ENCODE measurements at places on chromosomes 11 and 22.

DNA sequence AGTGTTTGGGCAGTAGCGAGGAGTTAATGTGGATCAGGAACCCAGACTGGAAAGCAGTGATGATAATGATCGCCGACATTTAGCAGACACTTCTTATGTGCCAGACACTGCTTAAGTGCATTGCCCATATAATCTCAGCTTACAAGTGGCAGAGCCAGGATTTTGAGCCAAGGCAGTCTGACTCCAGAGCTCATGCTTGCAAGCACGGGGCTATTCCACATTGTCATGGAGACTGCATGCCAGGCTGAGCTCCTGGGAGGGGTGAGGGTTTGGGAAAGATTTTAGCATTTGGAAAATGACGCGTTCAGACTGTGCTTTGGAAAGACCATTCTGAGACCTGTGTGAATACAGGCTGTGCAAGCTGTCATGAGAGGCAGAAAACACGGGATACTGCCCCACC is 302.7 kb downstream of the DDX10 start:
- DNase-seq = no peak

DNA sequence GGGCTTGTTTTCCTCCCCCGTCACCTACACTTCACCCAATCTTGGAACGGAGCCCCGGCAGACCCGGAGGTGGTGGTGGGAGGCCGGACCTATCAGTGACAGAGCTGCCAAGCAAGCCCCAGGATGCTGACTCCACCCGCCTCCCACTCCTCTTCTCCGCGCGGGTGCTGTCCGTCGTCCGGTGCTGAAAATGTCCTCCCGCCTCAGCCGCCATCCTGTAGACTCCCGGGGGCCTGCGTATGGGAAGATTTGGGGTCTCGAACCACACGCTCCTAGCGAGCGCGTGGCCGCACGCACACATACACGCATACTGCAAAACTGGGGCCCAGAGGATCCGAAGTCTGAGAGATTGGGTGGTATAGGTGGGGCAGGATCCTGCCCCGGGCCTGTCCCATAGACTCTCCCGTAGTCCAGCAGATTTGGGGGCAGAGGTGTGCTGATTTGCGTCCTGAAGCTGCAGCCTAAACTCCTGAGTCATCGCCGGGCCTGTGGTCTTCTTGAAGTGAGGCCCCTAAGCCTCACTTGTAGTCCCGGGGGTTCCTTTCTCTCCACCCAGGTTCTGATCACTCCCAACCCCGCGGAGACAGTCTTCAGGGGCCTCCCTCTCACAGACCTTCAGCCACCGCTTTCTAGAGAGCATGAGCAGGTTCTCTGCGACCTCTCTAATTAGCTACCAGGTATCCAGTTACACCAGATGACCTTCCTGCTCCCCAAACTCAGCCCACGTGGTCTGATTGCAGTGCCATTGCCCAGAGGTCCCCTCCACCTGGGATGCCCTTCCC is 796 bp upstream of the YIF1A start:
- no peak for DNase-seq

DNA sequence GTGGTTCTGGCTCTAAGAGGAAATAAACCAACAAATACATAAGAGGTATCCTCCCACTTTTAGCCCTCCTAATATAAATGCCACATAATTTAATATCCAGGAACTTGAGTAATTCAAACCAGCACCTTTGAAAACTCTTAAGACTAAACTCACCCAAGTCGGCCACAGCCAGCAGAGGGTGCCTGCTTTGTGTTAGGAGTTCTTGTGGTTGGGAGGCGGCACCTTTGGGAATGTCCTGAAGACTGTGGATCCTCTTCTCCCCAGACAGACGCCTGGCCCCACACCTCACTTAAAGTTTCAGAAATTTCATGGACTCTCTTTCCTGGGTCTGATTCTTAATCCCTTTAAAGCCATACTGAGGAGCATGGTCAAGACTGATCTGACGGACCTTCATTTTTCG is 169.0 kb downstream of the TBC1D22A start:
- DNase-seq = peak; percentile 10

- DNase-seq = peak; percentile 77
Measured at GRCh38 chr11:59680287-59681154, 11.7 kb upstream of the PATL1 start.

All from HCT116 (cell line).